Stimulated activated CD8-positive, alpha-beta memory T cell treated with anti-CD3 and anti-CD28 coated beads, Interleukin-4, amount 100 ng/mL, for 4 hours (primary cell): ENCODE measurements at places on chromosomes 13 and 19.

- no peak for DNase-seq
Measured at GRCh38 chr13:83761631-83762030, 120.6 kb downstream of the SLITRK1 start.

GRCh38 chr13:81609335-81609734 lies 1268.4 kb upstream of the SPRY2 start:
- no peak for DNase-seq

- DNase-seq: no peak
Measured at GRCh38 chr19:31676271-31677004, 327.2 kb upstream of the TSHZ3 start.

DNA sequence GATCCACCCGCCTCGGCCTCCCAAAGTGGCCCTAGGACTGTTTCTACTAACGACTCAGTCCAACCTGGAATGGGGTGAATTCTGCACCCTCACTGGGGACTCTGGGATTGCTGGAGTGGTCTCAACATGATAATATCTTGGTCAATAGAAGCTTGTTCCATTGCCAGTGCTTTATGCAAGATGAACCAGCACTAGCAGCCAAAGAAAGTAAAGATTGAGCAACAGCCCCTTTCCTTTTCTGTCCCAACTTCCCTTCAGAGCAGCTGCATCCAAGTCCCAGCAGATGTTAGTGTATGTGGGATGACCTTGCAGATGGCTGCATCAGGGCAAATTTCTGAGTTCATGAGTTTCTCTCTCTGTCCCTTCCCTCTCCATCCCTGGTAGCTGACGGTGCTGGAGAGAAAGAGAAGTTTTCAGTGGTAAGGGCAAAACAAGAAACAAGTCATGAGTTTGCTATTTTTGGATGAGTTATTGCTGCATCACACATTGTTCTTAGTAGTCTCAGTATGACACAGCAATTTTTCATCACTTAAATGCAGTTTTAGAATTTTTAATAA lies 183.6 kb upstream of the EDNRB start:
- DNase-seq: no peak

DNA sequence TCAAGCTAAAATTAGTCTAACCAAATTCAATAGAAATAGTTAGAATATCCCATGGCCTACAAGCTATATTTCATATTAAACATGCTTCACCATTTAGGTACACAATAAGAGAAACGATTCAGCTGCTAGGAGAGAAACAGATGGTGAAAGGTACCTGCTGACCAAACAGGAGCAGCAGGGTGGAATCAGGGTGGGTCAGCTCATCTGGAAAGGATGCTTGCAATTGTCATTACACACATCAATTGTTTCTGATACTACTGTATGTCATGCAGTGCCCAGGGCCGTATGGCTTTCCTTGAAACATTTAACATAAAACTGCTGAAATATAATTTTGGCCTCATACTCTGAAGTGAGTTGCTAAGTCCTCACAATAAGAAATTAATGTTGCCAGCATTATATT lies 776.0 kb downstream of the DACH1 start:
- no peak for DNase-seq

DNA sequence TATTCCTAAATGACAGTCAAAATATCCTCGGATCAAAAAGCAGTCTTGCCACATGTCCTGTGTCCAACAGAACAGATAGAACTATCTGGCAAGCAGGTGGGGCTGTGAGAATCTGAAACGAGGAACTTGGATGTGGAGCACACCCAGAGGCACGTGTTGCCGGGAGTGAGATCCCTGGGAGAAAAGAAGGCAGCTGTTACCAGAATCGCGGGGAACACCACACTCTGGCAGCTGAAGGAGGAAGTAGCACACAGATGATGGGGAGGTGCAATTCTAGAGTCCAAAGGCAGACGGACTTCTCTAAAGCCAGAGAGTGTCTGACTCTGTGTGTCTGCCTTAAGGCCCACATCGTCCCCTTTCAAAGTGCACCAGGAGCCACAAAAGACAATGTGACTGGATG lies 22.3 kb downstream of the SLC7A1 start:
- no peak for DNase-seq
